ENCODE measurements at places on chromosomes 4 and X.

DNA sequence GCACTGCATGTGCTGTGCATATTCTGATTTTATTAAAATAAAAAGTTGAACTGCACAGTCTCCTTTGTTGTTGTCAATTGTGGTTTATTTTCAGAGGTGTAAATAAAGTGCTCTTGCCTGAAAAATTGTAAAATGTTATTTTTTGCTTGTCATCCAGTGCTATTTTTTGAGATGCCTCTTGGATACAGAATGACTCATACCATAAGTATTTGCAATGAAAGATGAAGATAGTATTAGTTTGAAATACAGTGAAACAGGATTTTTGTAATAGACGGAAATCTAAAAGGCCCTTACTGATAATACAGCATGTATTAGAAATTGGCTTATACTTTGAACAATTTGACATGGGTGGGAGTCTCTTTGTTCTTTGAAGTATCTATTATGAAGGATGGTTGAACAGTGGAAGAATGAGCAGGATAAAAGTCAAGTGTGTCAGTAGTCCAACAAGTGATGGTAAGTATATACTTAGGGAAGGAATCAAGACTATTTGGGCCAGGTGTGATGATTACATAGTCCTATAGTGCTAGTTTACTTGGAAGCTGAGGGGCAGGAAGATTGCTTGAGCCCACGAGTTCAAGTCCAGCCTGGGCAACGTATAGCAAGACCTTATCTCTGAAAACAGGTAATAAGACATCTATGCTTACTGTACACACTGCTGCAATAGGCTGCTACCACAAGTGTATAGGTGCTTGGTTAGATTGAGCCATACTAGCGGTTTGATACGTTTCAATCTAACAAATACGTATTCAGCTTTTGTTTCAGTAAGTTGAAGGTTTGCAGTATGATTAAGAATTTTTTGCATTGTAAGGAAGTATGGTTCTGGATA lies 16.4 kb downstream of the DDX3X start:
- DNase-seq: no peak

DNA sequence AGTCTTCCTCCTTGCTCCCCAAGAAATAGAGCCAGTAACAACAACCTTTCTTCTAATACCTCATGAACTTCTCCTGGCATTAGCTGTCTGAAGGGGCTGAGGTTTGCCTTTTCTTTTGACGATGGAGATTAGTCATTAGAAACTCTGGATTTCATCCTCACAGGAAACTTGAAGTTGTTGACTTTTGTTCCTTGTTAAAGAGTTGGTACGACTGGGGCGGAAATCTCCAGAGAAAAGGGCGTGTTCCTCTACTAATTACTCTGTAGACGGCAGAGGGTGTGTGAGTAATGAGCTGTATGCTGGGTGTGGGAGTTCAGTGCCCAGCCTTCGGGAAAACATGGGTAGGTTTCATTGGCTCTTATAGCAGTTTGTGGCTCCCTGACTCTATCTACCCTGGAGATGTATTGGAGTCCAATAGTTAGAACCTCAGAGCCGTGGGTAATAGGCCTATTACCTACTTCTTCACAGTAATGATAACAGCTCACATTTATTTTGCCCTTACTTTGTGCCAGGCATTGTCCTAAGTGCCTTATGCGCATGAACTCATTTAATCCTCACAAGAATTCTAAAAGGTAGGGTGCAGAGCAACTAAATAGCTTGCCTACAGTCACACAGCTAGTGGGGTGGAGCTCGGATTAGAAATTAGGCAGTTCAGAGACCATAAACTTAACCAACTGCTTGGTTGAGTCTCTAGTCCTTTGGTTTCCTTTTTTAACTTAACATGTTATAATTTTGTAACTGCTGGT lies 23.4 kb downstream of the TMEM164 start:
- DNase-seq: no peak

GRCh38 chr4:186839122-186840037 lies 115.7 kb upstream of the FAT1 start:
- peak; percentile 83 for DNase-seq

- no peak for DNase-seq
Observed at GRCh38 chr4:81723019-81723884, 251.5 kb upstream of the RASGEF1B start.

GRCh38 chr4:113834298-113834697 lies 72.8 kb upstream of the CAMK2D start:
- no peak for DNase-seq

- peak; percentile 0 for DNase-seq
Observed at GRCh38 chrX:70554081-70554480, 109.4 kb downstream of the DLG3 start.

DNA sequence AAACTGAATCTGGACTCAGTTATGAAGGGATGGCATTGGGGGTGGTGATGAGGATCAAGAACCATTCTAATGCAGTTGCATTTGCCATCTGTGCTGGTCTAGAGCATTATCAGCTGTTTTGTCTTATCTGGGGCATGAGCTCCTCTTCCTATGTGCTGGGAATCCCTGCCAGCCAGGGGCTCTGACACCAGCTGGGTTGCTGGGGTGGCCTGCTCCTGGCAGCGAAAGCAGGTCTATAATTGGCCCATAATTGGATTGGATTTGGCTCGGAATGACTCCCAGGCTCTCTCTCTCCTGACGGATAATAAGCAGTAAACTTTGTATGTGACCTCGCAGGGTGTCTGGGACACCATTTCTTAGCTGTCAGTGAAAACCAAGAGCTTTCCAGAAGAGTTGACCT lies 34.1 kb downstream of the SMPX start:
- no peak for DNase-seq

GRCh38 chr4:68077737-68078136 lies 51.9 kb downstream of the TMPRSS11F start:
- DNase-seq: no peak

DNA sequence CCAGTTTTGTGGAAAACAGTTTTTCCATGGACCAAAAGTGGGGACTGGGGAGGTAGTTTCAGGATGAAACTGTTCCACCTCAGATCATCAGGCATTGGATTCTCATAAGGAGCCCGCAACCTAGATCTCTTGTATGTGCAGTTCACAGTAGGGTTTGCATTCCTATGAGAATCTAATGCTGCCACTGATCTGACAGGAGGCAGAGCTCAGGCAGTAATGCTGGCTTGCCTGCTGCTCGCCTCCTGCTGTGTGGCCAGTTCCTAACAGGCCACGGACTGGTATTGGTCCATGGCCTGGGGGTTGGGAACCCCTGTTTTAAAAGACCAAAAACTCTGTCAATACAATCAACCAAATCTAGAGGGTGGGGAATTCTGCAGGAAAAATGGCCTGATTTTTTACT lies 100.0 kb upstream of the EOLA2 start:
- peak; percentile 43 for DNase-seq

- no peak for DNase-seq
Observed at GRCh38 chr4:149108626-149109025, 666.4 kb upstream of the NR3C2 start.

DNA sequence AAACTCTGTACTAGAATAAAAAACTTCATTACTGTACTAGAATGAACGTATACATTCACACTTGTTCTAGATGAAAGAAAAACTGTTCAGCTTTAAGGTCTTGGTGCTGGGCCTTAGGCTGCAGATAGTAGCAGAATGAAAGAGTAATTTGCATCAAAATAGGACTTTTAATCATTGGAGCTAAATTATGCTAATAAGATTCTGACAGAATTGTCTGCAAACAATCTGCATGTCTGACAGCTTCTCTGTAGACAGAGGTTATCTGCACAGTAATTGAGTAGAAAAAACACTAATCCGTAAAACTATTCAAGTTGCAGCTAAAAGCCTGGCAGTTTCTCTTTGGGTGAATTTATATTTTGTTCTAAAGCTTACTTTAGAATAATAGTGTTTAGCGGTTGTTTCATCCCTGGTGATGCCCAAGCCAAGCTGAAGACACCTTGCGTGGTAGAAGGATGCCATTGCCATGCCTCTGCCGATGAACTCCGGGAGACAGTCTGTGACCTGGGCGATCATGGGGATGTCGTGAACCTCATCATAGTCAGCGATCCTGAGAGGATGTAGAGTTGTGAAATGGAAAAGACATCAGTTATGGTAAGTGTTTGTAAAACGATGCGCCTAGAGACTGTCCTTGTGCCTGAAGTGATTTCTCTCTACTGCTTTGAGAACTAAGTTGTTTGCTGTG lies 25.3 kb downstream of the LRP2BP start:
- no peak for DNase-seq

- no peak for DNase-seq
Observed at GRCh38 chr4:33959519-33959918, 2284.8 kb downstream of the ARAP2 start.

DNA sequence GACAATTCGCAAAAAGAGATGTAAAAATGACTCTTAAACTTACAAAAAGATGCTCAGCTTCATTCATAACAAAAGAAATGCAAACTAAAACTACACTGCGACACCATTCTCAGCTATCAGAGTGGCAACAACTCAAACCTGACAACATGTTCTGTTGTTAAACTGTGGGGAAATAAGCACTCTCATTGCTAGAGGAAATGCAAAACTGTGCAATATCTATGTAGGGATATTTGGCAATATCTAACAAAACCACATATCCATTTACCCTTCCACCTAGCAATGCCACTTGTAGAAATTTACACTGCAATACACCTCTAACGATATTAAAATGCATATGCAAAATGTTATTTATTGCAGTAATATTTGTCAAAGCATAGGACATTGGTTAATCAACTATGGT lies 78.3 kb upstream of the EGFL6 start:
- no peak for DNase-seq

DNA sequence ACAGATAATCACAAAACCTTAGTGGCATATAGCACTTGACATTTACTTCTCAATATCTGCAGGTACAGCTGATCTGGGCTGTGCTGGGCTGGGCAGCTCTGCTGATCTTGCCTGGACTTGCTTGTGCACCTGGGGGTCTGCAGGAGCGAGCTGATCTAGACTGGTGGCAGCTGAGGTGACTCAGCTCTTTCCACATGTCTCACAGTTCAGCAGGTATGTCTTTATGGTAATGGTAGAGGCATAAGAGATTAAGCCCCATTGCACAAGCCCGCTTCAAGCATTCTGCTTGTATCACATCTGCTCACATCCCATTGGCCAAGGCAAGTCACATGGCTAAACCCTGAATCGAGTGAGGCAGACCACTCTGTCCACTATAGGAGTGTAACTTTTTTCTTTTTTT lies 506.7 kb downstream of the BCOR start:
- no peak for DNase-seq

GRCh38 chrX:38607976-38608375 lies 46.6 kb downstream of the TSPAN7 start:
- no peak for DNase-seq

- DNase-seq: peak; percentile 79
Observed at GRCh38 chr4:186772936-186773487, 49.4 kb upstream of the FAT1 start.

- DNase-seq: no peak
Observed at GRCh38 chr4:54004463-54004862, 59.9 kb downstream of the CHIC2 start.

DNA sequence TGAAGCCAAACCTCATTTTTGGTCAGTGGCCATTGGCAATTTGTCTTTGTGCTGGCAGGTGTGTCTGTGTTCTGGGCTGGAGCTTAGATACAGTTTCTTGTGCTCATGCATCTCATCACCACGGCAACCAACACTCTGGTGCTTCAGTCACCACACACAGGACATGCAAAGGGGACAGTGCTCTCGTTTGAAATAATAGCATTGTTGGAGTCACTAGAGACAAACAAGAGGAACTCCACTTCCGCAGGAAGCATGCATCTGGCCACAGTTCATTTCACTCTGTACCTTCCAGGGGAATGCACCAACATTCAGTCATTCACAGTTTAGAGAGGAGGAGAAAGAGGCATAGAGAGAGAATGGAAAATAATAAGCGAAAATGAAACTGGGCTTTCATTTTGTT lies 267.4 kb downstream of the ANK2 start:
- no peak for DNase-seq

- no peak for DNase-seq
Observed at GRCh38 chr4:48114412-48114811, 19.6 kb downstream of the TXK start.

- DNase-seq: no peak
Observed at GRCh38 chrX:37746218-37746941, 33.5 kb upstream of the CYBB start.

DNA sequence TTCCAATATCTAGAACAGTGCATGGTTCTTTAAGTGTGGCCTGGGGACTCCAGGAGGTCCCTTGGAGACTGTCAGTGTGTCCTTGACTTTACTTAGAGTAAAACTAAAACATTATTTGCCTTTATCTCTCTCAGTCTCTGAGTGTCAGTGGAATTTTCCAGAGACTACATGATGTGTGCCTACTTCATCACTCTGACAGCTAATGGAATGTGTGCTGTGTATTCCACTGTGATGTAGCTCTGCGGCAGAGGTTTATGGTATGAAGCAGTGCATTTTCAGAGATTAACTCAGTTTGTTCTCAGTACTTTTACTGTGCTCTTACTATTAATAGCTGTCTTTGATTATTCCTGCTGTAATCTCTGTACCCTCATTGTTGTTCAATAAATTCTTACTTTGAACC lies 85.6 kb downstream of the MANBA start:
- peak; percentile 58 for DNase-seq

DNA sequence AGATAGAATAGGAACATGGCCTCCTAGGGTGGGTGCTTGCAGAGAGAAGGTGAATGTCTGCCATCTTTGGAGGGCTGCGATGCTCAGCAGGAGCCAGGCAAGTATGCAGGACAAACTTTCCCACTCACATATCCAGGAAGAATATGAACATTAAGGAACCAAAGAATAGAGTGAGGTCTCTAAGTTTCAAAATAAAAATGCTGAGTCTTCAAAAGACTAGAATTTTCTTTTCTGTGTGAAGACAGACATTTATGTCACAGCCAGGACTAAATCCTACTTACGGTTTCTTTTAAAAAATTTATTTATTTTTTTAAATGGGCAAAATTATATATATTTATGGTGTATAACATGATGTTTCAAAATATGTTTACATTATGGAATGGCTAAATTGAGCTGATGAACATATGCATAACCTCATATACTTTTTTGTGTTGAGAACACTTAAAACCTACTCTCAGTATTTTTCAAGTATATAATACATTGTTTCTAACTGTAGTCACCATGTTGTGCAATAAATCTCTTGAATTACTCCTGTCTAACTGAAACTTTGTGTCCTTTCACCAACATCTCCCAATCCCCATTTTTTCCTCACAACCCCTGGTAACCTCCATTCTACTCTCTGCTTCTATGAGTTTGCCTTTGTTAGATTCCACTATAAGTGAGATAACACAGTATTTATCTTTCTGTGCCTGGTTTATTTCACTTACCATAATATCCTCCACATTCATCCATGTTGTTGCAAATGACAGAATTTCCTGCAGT lies 177.8 kb upstream of the HAND2 start:
- no peak for DNase-seq

GRCh38 chrX:69531031-69531755 lies 27.1 kb downstream of the NALF2 start:
- no peak for DNase-seq

DNA sequence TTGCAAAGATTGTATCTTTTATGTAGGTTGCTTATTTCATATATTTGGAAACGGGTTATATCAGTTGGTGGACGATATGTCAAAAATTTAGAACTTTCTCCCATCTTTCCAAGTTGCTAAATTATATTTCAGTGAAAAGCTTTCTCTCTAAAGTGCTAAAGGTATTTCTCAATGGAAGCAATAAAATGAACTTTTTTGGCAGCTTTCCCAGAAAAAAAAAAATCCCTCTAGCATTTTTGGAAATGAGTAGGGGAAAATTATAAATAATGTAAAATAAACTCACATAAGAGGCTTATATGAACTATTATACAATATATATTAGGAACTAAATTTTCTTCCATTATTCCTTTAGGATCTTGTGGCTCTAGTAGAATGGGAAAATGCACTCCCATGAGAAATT lies 152.2 kb downstream of the GRID2 start:
- DNase-seq: no peak

GRCh38 chrX:149003863-149004660 lies 501.0 kb downstream of the IDS start:
- peak; percentile 11 for DNase-seq
